ENCODE measurements at places on chromosomes 6 and 20.
A peak's percentile ranks its signal among the peaks of the same experiment; 100 is the strongest.

DNA sequence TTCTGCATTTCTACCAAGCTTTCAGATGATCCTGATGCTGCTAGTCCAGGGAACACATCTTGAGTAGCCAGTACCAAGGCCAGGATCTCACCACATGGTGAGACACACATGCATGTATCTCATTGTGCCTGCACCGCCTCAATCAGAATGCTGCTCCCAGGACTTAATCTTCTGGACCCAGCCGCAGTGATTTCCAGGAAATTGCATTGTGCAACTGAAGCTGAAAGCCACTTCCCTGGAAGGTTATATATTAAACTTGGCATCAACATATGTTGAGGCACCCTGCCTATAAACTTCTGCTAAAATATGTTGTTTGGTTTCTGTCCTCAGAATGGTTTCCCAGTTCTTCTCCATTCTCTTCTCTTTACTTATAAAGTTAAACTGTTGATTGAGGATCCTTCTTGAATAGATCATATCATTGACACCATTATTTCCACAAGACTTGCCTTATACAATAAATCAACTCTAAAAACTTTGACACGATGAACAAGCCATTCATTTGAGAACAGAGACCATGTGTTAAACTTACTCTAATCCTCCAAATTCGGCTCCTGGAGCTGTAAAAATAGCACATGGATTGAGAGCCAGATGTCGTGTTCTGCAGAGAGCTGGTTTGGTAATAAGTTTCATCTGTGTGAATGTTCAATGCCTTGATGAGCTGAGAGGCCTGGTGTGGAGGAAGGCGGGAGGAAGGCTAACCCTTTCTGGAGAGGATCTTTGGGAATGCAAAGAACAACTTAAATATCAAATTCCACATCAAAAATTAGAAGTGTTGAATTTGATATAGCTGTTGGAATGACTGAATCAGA lies 65.0 kb upstream of the PCSK2 start:
- DNase-seq, result no peak

DNA sequence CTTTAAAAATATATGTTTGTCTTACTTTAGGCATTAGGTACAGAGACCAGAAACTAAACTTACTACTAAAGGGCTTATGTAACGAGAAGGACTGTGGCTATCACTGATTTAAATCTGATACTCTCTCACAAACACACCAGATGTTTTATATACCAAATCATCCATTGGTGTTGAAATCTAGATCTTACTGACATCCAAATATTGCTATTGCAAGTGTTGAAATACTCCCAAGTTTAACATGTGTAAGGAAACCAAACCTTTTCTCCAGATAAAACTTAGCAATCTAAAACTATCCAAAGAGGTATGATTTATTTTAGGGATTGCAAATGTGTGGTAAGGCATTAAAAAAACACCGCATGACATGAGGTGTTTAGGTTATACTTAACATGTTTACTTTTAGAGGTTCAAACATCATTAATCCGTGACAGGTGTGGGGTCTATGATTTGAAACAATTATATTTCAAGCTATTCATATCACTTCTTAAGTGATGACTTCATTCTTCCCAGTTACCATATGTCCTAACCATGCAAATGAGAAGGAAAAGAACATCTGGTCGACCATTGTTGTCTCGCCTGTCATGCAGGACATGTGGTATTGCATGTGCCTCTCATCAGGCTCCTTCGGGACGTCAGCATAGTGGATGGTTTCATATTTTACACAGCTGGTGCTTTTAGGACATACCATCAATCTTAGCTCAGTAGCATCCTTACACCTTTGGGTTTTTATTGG lies 168.3 kb upstream of the SPACA1 start:
- no peak for DNase-seq

- DNase-seq, result no peak
Measured at GRCh38 chr20:59305908-59306655, 5.7 kb downstream of the EDN3 start.

GRCh38 chr6:65113581-65113980 lies 593.4 kb downstream of the EYS start:
- no peak for DNase-seq

GRCh38 chr6:7644417-7644816 lies 54.4 kb downstream of the SNRNP48 start:
- DNase-seq, result no peak

- DNase-seq, result no peak
Measured at GRCh38 chr6:3871939-3872338, 22.8 kb downstream of the FAM50B start.

DNA sequence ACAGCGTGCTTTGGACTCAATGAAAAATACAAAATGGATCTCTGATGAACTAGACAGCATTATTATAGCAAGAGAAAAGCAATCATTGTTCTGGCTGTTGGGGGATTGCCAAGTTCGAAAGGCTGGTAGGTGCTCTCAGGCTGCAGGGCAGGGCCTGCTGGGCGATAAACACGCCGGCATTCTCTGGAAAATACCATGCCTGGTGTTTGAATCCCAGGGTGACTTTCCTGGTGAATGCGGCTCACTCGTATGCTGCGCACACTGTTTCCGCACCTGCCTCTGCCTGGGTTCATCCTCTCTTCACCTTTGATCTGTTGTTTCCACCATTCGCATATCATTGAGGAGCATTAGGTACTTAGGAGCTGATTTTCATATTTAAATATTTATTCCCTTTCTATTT lies 37.4 kb downstream of the GCNT2 start:
- no peak for DNase-seq

DNA sequence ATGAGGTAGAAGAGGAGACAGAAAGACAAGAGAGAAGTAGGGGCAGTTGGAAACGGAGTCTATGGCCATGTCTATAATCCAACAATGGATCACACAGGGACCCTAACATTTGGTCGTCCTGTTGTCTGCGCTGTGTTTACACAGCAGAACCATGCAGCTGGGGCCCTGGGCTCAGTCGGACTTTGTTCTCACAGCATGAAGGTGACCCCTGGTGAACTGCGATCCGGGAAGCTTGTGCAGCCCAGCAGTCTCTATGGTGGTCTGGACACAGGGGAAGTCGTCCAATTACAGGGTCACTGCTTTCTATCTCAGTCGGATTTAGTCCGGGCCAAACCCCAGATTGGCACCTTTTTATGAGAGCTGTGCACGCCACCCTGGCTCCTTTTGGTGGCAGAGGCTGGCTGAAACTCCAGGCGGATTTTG lies 153.6 kb downstream of the FOXA2 start:
- no peak for DNase-seq

GRCh38 chr20:58021481-58021880 lies 207.0 kb downstream of the ANKRD60 start:
- no peak for DNase-seq

DNA sequence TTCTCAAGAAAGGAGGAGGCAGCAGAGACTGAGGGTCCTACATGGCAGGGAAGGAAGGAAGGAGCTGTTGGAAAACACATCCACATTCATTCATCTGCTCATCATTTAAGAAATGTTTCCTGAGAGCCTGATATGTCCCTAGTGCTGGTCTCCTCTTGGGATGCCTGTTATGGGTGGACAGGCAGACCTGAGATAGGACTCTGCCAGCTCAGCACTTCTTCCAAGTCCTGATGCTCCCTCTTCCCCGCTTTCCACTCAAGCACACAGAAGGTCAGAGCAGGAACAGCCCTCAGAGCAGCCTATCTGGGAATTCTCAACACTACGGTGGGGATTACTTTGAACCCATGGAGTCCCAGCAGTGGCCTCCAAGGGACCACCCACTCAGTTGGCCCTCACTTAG lies 8.0 kb upstream of the SIRPD start:
- no peak for DNase-seq

- no peak for DNase-seq
Measured at GRCh38 chr20:41030061-41030460, 1.4 kb downstream of the TOP1 start.

GRCh38 chr20:50510706-50511542 lies 741 bp downstream of the PTPN1 start:
- DNase-seq, result no peak

DNA sequence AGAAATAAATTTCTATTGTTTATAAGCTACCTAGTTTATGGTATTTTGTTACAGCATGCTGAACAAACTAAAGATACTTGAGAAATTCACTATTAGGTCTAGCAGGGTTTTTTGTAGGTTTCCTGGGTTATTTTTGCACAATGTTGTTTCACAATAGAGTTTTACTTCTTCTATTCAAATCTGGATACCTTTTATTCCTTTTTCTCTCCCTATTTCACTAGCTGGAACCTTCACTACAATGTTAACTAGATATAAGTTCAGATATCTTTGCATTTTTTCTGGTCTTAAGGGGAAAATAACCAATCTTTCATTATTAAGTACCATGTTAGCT lies 237.7 kb upstream of the CITED2 start:
- no peak for DNase-seq

DNA sequence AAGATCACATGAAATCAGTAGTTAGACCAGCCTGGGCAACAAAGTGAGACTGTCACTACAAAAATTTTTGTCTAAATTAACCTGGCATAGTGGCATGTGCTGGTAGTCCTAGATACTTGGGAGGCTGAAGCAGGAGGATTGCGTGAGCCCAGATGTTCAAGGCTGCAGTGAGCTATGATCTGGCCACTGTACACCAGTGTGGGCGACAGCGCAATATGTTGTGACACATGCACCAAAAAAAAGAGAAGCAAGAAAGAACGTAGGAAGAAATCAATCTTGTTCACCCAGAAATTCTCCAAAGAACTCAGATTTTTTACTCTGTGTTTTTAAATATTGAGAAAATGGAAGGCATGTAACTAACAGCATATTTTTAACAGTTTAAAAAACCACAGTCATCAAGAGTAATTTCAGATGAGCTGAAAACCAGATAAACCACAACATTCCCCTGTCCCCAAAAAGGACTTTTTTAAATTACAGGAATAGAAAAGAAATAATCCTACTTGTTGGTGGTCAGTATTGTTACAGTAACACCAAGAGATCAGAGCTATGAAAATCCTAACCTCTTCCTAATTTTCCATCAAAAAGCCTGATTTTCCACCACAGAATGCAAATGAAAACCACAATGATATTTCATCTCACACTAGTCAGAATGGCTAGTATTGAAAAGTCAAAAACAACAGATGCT lies 240.2 kb downstream of the KHDC1L start:
- DNase-seq, result no peak

- no peak for DNase-seq
Measured at GRCh38 chr6:127206531-127207095, 60.1 kb upstream of the RNF146 start.

GRCh38 chr6:142481466-142481865 lies 179.7 kb downstream of the ADGRG6 start:
- no peak for DNase-seq

- no peak for DNase-seq
Measured at GRCh38 chr6:53203483-53203882, 54.8 kb upstream of the GCM1 start.

DNA sequence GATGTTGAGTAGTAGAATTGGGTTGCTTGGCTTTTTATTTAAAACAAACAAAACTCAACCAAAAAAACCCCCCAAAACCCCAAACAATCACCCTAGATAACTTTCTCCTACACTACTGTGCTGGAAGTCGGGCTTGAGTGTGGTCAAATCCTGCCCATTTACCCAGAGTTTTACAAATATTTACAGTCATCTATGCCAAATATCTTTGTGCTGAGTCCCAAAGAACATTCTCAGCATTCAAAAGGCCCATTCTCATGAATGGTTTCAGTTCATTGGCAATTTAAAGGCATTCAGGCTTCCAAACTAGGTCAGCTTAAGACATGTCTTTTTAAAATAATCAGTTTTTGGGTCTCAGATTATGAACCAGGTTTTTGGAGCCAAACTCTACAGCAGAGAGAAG lies 1.8 kb downstream of the RNF144B start:
- no peak for DNase-seq

GRCh38 chr20:568673-569415 lies 25.3 kb upstream of the CSNK2A1 start:
- DNase-seq, result no peak

- DNase-seq, result no peak
Measured at GRCh38 chr6:6328451-6328850, 8.0 kb upstream of the F13A1 start.

GRCh38 chr6:57216235-57217101 lies 5.6 kb downstream of the RAB23 start:
- DNase-seq, result no peak

DNA sequence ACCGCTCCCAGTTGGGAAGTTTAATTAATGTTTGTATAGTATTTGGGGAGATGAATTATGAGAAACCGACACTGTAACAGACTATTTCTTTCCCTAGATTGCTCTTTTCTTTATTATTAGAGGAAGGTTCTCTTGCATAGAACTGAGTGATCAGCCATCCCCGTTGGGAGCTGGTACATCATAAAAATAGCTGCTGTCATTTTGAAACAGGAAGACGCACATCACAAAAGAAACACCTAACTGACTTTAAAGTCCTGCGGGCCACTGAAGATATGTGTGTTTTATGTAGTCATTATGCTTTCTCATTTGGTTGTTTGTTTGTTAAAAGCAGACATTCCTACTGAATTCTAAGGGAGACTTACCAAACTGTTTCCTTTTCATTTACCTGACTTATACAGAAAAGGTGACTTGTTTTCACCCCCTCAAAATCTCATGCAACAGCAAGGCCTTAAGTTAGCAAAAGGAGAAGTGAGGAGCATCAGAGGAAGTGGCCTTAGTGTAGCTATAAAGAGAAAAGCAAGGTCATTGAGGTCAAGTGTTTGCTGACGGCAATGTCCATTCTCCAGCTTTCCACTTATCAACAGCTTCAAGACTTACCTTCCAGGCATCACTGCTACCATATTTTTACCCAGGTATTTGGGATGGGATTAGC lies 91.0 kb downstream of the PKHD1 start:
- no peak for DNase-seq

DNA sequence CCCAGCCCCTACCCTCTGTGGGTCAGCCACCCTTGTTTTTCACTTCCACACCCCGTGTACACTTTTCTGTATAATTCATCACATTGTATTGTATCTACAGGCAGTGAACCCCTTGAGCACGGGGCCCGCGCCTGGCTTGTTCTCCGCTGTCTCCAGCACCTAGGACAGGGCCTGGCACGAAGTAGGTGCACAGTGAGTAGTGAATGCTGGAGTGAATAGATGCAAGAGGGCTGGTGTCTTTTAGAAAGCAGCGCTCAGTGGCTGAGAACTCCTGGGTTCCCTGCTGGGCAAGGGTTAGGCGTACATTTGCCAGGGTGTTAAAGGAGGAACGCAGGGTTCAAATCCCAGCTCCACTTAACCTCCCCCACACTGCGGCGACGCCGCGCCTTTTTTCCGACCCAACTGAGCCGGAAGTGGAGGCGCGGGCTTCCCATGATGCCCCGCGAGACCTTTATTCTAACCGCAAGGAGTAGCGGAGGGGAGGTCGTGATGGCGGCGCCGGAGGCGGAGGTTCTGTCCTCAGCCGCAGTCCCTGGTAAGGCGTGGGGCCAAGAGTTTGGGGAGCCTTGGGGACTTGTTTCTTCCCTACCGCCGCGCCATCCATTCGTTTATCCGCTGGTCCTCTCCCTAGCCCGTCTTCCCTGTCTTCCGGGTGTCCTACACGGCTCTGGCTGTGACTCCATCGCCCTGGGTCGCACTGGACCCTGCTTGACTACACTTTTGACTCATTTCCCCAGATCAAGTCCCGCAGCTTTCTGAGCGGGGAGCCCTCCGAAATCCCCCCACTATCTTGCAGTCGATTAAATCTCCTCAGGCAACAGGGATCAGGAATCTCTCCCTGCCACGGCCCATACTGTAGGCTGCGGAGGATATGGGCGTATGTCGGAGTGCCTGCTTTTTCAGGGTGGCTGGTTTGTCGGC lies at the start of gene MAD2L1BP:
Gene MAD2L1BP (plus strand): TSS at position 454 of the 921 bp plus-strand sequence. CDS start 36 bp downstream, at position 490.
- DNase-seq, result peak; percentile 78

- DNase-seq, result peak; percentile 9
Measured at GRCh38 chr6:28906669-28907068, 17.1 kb downstream of the TRIM27 start.
